GM06990 (cell line): ENCODE measurements at places on chromosomes 7 and 10.
A peak's percentile ranks its signal among the peaks of the same experiment; 100 is the strongest.

DNA sequence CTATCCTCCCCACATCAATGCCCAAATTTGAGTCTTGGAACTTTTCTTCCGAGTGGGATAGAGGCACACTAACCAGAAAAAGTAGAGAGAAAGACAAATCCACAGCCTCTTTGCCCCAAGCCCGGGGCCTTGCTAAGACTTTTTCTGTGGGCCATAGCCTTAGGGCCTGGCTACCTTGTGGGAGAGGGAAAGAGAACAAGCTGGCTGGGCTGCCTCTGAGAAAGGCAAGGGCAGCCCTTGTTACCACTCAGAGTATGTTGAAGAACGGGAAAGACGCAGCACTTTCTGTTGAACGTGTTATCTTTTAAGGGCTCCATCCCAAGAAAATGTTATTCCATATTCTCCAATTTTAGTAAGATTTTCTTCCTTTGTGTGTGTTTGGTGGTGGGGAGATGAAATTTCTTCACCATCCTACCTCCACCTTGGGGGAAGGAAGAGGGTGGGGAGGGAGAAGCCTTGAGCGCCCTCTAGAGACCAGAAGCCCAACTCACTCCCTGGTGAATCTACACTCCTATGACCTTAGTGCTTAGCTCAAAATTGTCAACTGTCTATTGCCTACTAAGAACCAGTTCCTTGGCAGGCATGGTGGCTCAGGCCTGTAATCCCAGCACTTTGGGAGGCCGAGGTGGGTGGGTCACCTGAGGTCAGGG is 3.9 kb upstream of the NRF1 start:
- no peak for DNase-seq

DNA sequence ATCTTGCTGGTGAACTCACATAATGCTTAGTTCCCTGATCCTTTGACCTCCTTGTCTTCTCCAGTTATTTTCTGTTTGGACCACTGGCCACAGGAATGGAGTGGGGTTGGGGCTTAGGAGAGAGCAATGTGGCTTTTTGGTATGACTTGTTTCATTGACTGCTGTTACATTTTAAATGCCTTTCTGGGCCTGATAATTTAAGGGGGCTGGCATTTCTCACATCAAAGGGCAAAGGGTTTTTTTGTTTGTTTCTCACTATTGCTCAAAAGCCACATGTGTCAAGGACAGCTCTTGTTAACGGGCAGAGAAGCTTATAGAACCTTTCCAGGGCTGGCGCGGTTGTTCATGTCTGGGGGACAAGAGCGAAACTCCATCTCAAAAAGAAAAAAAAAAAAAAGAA is 161.2 kb upstream of the TNRC18 start:
- DNase-seq = no peak

DNA sequence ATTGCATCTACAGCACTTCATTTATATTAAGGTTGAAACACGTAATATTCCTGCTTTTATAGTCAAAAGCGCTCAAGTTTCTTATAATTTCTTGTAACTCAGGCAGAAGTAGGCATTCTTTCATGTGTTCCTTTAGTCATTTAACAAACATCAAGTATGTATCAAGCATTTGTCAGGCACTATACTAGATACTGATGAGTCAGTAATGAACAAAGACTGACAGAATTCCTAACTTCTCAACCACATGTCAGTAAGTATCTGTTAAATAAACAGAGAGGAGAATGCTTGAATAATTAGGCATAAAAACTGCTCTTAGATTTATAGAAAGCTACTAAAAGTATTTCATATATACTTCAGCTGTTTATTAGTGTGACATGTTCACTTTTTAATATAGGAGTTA is 9.9 kb downstream of the CRPPA start:
- no peak for DNase-seq

DNA sequence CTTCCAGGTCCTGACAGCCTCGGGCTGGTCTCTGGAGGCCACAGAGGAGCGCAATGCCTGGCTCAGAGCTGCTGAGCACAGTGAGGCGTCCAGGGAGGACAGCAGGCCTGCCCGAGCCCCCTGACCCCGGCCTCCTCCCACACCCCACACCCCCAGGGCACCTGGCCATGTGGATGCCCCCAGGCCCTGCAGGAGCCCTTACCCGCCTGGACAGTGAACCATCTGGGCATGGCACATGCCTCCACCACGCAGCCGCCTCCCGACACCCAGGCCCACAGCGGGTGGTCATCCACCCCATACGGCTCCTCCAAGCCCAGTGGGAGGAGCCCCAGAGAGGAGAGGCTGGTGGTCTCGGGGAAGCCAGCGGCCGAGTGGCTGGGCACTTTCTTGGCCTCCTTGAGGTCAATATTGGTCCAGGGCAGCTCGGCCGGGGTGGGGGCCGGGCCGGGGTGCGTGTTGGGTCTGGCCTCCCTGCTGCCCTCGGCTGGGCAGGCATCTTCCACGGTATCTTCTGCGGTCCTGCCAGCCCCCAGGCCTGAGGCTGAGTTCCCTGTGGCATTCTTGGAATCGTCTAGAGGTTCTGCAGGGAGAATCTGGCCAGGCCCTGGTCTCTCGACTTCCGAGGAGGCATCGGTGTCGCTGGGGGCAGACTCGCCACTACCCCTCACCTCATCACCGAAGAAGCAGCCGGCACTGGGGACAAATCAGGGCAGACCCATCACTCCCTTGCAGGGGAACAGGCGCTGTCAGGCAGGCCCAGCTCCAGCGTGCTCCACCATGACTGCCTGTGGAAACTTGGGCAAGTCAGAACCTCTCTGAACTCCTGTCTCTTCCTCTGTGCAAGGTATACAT is 18.6 kb downstream of the TECPR1 start:
- no peak for DNase-seq

DNA sequence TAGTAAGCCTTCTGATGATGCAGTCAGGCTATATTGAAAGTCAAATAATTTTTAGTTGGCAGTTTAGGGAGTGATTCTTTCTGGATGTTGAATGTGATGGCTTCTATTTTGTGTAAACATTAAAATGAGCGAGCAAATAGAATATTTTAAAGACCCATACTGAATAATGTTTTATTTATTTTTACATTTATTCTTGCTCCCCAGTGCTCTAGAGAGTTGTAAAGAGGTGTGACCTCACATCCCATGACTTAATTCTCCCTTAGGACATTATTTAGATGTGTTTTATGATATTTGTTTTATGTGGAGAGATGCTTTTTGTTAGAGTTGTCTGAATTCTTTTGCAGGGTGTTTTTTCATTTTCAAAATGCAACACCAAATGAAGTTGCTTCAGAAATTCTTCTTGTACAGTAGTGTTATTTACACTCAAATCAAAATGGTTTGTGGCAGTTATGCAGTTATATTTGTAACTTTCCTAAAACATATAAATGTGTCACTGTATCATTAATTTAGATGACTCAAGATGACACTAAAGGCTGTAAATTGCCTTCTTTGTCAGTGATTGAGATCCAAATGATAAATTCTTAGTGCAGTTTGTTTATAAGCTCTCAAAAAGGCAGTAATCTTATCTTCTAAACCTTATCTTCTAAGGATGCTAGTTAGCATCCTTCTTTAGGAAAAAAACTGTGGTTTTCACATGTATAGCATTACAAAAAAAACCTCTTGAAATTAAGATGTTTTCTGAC is 12.4 kb downstream of the UMAD1 start:
- no peak for DNase-seq

DNA sequence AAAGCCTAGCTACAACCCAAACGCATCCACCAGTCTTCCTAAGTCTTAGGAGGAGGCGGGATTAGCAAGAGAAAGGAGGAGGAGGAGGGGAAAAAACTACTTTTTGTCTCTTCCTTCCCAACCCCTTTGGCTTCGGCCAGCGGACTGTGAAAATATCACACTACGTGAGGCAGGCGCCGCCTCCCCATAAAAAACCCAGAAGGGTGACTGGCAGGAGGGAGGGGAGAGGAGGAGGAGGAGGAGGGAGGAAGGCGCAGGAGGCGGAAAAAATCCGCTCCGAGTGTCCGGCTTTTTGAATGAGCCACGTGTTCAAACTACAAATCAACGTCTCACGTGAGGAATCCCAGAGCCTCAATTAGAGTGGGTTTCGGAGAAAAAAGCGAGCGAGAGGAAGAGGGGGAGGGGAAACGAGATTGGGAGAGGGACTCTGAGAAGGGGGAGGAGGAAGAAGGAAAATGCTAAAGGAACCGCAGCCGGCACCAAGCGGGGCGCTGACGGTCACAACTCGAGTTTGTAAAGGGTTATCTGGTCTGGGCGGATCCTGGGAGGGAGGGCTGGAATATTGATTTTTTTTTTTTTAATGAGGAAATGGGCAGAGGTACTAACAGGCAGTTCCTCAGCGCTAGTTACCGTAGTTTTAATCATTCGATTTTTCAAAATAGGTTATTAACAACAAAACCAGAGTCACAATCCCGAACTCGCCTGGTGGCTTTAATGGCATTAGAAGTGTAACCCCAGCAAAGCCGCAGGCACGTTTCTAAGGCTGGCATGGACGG is at the start of gene IGF2BP3:
TSS of gene IGF2BP3 (minus strand) at position 162 of the 776 bp plus-strand sequence. CDS start 381 bp downstream, outside the sequence.
- DNase-seq = peak; percentile 83

GRCh38 chr7:23120106-23120505 is 14.5 kb downstream of the KLHL7 start:
- DNase-seq = no peak

GRCh38 chr10:58266826-58267712 is 625 bp downstream of the IPMK start:
- DNase-seq = peak; percentile 70

GRCh38 chr7:66380272-66380888 is 175.2 kb downstream of the TPST1 start:
- no peak for DNase-seq

DNA sequence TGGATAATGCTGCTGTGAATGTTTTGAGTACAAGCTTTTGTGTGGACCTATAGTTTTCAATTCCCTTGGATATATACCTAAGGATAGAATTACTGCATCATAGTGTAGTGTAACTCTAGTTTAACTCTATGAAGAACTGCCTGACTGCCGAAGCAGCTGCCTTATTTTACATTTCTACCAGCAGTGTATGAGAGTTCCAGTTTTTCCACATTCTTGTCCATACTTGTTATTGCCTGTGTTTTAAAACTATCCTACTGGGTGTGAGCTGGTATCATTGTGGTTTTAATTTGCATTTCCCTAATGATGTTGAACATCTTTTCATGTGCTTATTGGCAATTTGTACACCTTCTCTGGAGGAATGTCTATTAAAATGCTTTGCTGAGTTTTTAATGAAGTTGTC is 15.7 kb downstream of the SEPTIN7 start:
- no peak for DNase-seq

DNA sequence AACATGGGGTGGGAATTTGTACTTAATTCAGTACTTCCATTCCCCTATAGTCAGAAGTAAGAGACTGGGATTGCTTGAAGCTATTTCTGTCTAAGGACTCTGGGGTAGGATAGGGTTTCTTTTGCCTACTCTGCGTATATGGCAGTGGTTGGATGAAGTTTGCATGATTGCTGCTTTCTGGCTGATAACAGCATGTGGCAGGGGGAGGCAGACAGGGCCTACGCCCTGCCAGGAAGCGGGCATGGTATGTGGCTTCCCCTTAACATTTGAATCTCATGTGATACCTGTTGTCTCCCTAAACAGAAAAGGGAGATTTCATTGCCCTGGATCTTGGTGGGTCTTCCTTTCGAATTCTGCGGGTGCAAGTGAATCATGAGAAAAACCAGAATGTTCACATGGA is 57.1 kb downstream of the TACR2 start:
- DNase-seq = no peak

DNA sequence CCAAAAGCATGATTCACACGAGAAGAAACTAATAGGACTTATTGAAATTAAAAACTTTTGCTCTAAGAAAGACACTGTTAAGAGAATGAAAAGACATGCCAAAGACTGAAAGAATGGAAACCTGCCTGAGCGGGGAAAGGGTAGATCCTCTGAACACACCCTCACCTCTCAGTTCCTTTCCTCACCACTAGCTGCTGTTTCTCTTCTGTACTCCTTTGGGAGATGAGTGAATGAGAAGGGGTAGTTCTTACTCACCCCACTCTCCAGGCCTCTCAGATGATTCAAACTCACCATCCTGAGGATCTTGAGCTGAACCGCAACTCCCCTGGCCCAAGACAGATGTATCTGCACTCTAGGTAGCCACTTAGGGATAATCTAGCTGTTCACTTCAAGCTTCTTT is 41.9 kb downstream of the IQUB start:
- no peak for DNase-seq

GRCh38 chr7:29811586-29811985 is 5.3 kb downstream of the WIPF3 start:
- no peak for DNase-seq

DNA sequence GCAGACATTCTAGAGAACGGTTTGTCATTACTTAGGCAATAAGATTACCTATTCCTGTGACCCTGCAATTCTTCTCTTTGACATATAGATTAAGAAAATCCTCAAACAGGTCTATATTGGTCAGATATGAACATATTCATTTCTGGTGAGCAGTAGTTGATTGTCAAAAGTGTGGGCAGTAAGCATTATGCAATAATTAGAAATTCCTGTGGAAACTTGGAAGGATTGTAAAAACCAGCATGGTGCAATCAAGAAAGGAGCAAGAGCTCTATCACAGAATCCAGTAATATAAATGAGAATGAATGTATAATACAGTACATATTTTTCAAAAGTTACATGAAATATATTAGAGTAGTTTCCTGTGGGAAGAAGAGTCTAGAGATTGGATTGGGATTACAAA is 406.5 kb downstream of the SUGCT start:
- DNase-seq = no peak

DNA sequence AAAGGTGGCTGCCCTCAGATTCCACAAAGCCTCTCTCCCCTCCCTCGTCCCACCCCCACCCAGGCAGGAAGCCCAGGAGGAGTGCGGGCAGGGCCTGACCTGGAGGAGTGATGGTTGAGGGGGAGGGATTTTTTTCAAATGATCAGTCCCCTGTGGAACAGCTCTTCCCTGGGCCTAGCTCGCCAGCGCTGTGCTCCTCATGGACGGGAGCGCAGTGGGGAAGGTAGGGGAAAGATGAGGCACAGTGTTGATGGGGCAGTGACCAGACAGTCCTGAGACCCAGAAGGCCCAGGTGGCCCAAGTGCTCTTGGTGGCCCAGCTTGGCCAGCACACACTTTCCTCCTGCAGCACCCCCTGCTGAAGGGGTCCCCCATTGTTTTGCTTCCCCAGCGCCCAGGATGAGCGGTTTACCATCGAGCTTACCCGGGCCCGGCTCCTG is 8.5 kb downstream of the SAP25 start:
- DNase-seq = no peak

DNA sequence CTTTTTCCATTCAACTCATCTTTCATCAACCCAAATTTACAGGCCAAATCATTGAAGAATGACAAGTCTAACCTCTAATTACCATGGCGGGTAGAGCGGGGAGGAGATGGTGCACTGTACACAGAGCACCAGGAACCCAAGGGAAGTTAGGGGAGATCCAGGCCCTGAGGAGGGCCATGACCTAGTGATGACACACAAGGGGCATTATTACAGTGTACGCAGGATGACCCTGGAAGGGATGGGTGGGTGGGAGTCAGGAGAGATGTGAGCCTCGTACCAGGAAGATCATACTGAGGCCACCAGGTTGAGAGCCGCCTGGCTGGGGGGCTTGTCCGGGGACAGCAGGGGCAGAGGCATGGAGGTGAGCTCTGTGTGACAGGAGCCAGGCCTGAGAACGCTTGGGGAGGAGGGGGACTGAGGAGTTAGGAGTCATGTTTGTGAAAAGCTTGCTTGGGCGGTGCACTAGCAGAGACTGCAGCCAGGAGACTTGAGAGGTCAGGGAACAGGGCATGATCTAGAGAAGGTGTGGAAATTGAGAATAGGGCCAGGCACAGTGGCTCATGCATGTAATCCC is 89.5 kb upstream of the CCNY start:
- no peak for DNase-seq
